ENCODE measurements at places on chromosomes 1 and 21.

GRCh38 chr1:115068826-115069585 is 20.3 kb downstream of the TSPAN2 start:
- DNase-seq = no peak

- no peak for DNase-seq
Observed at GRCh38 chr21:33201956-33202355, 27.8 kb upstream of the IFNAR2 start.

DNA sequence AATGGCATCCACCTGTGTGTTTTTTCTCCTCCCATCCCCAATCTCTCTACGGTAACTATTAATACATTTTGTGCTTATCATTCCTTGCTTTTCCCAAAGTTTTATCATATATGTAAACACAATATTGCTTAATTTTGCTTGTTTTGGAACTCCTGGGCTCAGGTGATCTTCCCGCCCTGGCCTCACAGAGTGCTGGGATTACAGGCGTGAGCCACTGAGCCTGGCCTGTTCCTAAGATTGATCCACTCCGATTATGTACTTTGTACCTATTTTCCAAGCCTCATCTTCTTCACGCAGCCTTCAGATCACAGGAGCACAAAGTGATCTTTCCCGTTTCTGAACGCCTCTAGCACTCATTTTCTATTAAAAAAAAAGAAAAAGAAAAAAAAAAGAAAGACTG is 45.2 kb downstream of the MEF2D start:
- DNase-seq = no peak

DNA sequence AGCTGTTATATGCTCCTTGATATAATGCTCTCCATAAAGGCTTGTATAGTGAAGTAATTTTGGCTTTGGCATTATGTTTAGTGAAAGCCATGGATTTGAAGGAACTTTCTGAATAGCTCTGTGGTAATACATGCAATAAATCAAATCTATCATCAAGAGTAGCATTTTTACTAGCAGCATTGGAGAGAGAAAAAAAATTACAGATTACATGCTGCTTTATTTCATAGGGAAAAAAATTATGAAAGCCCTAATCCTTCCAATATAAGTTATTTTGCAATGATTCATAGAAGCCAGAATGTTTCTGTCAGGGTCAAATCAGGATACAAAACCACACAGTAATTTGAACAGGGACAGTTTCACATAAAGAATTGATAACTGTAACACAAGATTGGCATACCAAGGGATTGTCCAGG is 250.0 kb downstream of the SPATA17 start:
- no peak for DNase-seq

GRCh38 chr1:48775831-48776392 is 779 bp downstream of the BEND5 start:
- DNase-seq = peak; percentile 49

DNA sequence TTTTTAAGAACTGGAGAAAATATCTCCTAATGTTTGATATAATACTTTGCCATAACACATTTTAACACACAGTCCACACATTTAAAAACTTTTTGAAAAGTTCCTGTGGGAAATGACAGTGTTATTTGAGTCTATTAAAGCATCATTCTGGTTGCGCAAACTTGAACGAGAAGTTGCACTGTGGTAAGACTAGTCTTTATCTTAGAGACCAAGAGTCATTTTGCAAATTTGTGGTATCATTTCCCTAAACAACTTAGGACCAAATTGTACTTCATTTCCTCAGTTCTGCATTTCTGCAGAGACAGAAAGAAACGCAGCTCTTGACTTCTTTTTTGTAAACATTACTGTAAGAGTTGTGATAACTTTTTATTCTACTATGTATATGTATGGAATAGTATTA is at the start of gene RGS18:
TSS of gene RGS18 (plus strand) at position 282 of the 400 bp plus-strand sequence. CDS start 176 bp downstream, outside the sequence.
- no peak for DNase-seq

GRCh38 chr1:156726549-156727226 is 1.6 kb upstream of the METTL25B start:
- no peak for DNase-seq

DNA sequence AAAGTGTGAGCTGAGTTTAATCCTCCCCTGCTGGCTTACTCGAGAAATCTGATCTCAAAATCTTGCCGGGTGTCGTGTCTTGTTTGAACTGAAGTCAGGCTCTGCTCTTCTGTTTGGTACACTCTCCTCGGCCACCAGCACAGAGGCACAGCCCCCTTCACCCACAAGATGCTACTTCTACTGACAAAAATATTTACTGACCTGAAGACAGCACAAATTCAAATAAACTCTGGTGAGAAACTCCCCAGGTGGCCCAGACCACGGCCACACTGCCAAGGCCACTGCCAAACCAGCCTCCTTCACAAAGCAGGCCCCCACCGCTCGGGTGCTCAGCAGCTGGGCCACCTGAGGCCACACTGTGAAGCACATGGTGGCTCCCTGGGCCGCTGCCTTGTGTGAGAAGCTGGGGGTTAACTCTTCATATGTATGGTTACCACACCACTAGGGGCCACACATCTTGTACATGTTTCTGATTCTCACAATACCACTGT is 80.6 kb downstream of the TGFBR3 start:
- no peak for DNase-seq

DNA sequence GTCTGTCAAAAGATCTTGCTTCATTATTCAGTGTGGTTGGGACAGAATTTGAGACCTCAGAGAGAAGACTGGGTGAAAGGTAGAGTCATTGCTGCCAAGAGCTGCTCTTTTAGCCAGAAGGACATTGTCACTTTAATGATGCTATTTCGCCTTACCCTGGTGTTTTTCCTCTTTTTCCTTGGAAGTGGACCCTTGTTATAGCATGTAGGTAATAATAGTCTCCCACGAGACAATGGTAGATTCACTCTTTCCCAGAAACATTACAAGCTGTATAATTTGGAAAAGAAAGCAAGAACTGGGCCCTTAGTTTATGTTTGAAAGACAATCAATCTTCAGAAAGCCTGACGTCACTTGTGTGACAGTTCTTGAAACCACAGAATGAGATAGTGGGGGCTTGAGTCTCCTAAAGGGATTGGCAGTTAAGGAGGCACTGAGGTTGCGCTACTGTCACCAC is 3.8 kb downstream of the SERTAD4 start:
- no peak for DNase-seq

All from retina (tissue), 1 donor.